BE2C (cell line): ENCODE measurements at places on chromosomes 7 and 10.

- DNase-seq = no peak
Observed at GRCh38 chr10:124104011-124104627, 10.7 kb upstream of the CHST15 start.

- no peak for DNase-seq
Observed at GRCh38 chr10:124465003-124465776, 3.6 kb downstream of the LHPP start.

DNA sequence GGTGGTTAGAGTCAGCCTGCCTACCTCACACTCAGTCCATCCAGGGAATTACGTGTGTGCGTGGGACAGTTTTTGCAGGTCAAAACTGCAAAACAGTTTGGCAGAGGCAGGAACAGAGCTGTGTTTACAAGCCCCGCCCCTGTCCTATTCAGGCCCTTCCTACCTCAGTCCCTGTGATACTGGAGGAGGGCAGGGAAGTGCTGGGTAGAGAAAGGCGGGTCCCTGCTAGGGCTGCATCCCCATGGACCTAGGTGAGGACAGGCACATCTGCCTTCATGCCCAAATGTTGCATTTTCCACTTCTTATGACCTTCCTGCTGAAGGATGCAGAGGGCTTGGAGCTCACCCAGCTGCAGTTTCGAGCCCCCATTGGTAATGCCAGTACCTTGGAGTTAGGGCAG lies 25.1 kb downstream of the SBDS start:
- no peak for DNase-seq

GRCh38 chr7:53422291-53422690 lies 386.9 kb downstream of the POM121L12 start:
- peak; percentile 67 for DNase-seq

- no peak for DNase-seq
Observed at GRCh38 chr7:43584195-43584586, 1.3 kb downstream of the STK17A start.

DNA sequence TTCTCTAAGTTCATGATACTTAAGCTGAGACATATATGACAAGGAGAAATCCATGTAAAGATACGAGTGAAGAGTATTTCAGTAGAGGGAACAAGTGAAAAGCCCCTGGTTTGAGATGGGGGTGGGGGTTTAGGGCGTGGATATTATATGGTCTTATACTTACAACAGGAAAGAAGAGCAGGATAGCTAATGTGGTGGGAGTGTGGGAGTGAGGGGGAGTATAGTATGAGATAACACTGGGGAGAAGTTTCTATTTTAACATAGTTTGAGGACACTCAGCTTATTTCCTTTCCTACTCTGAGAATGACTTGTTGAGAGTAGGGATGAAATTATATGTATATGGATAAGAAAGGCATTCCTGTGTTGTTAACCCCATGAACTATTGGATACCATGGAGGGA lies 36.5 kb downstream of the MCU start:
- no peak for DNase-seq

DNA sequence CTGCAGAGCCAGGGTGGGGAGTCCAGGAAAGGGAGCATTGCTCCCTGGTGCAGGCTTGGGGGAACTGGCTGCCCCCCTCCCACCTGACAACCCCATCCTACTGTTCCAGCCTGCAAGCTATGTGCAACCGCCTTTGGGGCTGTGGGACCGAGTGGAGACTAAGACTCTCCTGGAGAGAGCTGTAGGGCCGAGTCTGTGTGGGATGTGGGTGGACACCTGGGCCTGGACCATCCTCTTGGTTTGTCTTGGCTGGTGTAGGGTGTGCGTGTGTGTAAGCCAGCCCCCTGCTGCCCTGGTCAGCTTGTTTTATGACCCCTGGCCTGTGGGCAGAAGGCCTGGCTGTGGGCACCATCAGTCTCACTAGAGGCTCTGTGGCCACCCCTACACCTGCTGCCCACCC lies 1.6 kb upstream of the RAMP3 start:
- DNase-seq = no peak

- no peak for DNase-seq
Observed at GRCh38 chr7:2280424-2280823, 33.8 kb downstream of the SNX8 start.

DNA sequence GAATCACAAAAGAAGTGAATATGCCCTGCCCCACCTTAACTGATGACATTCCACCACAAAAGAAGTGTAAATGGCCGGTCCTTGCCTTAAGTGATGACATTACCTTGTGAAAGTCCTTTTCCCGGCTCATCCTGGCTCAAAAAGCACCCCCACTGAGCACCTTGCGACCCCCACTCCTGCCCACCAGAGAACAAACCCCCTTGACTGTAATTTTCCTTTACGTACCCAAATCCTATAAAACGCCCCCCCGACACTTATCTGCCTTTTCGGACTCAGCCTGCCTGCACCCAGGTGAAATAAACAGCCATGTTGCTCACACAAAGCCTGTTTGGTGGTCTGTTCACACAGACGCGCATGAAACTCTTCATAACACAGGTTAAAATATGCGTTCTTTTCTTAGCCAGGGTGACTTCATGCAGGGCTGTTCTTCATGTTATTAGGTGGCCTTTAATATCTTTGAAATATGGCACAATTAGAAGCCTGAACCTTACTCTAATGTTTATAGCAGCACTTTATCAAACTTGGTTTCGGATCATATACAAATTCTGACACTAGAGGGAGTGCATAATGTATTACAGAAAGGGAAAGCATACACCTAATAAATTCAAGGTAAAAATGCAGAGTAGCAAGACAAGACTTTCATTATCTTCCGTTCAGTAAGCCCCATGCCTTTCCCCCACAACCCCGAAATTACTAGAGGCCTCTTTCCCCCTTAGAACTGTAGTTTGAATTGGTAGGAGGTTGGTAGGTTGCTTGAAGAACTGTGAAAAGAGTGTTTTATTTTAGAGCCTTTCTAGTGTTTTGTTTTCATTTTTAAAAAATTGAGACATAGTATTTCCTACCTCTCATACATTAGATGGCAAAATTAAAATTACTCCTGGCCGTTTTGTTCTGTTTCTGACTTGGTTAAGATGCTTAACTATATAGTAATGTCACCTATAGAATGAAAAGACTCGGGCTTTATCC lies 117.9 kb downstream of the NPY start:
- no peak for DNase-seq

DNA sequence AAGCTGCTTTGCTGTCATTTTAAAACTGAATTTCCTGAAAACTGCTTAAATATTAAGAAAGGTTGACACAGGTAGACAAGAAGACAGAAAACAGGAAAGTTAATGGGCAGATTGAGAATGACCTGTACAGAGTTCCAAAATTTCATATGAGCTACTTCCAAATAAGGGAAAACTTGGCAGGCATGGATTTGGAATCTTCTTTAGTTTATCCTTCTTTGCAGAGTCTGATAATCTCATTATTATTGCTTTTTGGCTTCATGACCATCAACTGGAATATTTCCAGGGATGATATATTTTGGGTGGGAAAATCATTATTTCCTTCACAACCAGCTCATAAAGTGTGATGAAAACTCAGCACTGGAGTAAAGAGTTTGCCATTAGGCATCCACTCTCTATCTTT lies 346.5 kb upstream of the NPVF start:
- DNase-seq = no peak

GRCh38 chr7:139914306-139915267 lies 85.5 kb downstream of the TBXAS1 start:
- DNase-seq = no peak

DNA sequence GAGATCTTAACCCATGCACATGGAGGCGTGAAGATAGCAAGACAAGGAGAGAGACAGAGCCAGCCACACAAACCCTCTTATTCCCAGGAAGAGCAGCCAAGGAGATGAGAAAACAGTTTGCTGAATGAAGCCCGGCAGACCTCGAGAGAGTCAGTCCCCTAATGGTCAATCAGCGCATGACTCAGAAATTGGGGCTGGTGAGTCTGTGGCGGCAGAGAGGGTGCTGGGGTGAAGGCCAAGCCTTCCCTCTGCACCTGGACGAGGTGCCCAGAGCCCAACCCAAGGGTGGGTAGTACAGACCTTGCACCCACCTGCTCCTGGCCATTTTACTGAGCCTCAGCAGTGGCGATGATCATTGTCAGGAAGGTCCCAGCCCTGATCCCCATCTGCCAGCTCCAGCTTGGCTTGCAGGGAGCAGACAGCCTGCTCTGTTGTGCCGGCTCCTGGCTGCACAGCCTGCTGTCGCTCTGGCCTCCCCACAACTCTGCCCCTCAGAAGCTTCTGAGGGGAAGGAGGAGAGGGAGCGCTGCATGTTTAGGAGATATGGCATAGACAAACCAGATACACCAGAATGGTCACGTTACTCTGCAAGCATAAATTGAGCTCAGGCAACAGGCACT lies 256.6 kb downstream of the RPS24 start:
- peak; percentile 28 for DNase-seq

DNA sequence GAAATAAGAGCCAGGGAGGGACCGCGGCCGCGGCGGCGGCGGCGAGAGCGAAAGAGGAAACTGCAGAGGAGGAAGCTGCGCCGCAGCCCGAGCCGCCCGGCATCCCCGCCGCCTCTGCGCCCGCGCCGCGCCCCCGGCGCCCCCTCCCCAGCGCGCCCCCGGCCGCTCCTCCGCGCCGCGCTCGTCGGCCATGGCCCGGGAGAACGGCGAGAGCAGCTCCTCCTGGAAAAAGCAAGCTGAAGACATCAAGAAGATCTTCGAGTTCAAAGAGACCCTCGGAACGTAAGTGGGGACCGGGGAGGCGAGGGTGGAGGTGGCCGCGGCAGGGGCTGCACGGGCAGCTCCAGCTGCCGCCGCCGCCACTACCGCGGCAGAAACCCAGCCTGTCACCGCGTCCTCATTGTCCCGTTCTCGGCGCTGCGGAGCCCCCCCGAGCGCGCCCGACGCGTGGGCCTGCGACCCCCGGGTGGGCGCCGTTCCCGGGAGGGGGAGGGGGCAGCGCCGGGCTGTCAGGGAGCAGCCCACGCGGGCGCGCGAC lies 351 bp downstream of the CAMK1D start:
- peak; percentile 30 for DNase-seq

- no peak for DNase-seq
Observed at GRCh38 chr10:108363576-108363975, 1199.1 kb upstream of the SORCS1 start.

DNA sequence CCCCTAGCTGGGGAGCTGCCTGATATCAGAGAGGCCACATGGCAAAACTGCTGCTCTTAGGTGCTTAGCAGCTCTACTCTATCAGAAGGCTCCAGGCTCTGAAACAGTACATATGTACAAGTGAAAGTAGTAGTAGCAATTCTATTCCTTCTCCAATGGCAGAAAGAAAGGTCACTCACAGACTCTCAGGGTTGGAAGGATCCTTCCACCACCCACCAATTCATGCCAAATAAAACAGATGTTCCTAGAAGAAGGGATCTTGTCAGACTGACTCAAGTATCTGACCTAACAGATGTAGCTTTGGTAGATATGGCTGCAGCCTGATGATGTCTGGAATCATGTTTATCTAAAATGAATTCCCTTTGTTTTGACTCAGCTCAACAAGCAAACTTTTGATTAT lies 8.0 kb upstream of the ALDH18A1 start:
- DNase-seq = no peak

GRCh38 chr10:34420795-34421194 lies 394.3 kb downstream of the PARD3 start:
- no peak for DNase-seq

GRCh38 chr7:133629701-133630100 lies 376.8 kb downstream of the EXOC4 start:
- DNase-seq = no peak

DNA sequence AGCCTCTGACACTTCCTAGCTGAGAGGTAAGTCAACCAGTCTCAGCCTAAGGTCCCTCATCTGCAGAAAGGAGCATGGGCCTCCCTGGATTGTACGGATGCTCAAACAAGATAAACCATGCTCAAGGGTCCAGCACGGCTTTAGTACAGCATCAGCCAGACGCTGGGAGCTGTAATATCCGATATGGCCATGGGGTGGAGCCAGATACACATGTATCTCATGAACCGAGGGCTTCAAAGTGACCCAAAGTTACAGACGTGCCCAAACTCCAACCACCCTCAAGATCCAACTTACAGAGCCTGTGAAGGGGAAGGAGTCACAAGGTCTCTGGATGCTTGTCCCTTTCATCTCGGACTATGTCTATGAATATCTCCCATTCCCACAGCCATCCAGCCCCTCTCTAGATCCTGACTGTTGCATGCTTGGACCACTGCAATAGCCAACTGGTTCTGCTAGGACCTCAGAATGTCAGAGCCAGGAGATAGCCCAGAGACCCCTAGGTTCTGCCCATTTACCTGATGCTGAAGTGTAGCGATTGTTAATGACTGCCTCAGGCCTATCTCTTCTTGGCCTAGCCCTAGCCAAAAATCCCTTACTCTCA lies 142.4 kb downstream of the SH3PXD2A start:
- DNase-seq = peak; percentile 77

- no peak for DNase-seq
Observed at GRCh38 chr7:77825131-77825530, 26.6 kb downstream of the PHTF2 start.
